A172 (cell line): ENCODE measurements at places on chromosomes 12 and 14. TPM values are rescaled to one million over a fixed set of nuclear protein-coding genes. Genes with fewer than 3 reads are reported as not detected.
A peak's percentile ranks its signal among the peaks of the same experiment; 100 is the strongest.

Gene ISCU
- 112 and 137 TPM in 2 replicates for total RNA-seq

Gene SOAT2
- 0.17 TPM in 1 of 2 replicates, not detected in the other for total RNA-seq

Gene KRT79
- 0.26 and 0.33 TPM in 2 replicates for total RNA-seq

Gene PRR4
- total RNA-seq: 0.28 TPM in 1 of 2 replicates, not detected in the other

Gene DLGAP5
- total RNA-seq: 49.8 and 58.4 TPM in 2 replicates

Gene BCL11B
- total RNA-seq: 0.02 TPM in 2 replicates

Gene RIN3
- total RNA-seq: 0.33 and 2.6 TPM in 2 replicates

Gene SLC6A15
- total RNA-seq: not detected in 2 replicates

Gene TSPAN8
- total RNA-seq: 40.6 and 55.8 TPM in 2 replicates

Gene IQSEC3
- not detected in 2 replicates for total RNA-seq

Gene PPM1H
- 7.0 and 9.2 TPM in 2 replicates for total RNA-seq

- no peak for DNase-seq
These were observed 85.4 kb downstream of the CRACR2A start for GRCh38 chr12:3667485-3667884.

DNA sequence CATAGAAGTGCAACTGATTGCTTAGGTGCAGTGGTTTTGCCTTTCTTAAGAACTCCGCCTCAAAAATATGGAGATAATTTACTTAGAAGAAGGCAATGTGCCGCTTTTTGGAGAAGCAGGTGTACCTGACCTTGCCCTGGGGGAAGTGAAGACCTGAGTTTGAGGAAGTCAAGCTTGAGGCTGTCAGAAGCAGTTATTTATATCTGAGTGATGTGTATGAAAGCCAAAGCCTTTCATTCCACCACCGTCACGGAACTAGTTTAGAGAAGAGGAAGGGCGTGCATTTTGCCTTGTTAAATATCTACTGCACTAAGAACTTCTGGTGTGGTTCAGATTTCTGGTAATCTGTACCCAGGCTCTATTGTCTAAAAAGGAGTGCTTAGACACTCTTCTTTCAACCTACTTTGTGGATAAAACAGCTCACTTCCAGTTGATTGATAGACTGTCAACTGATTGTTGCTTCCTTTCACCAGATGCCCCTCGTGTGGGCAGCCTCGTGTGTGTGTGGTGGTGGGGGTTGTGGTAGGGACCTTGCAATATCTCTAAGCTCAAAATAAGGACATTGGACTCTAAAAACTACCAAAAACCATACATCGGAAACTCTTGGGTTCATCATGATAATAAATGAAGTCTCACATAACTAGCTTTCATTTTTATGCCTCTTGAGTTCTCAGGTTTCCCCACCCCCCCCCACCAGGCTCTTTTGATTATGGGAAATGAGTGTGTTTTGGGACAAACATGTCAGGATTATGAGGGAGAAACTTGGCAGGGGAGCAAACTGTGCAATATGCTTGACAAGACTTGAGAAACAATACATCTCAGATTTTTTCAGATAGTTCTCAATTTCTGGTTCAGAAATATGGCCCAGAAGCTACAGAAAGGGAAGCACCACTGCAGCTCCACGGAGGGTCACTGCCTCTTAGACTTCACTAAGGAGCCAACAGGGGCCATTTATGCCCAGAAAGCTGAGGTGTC, 78.6 kb downstream of the ARF6 start:
- DNase-seq: no peak

DNA sequence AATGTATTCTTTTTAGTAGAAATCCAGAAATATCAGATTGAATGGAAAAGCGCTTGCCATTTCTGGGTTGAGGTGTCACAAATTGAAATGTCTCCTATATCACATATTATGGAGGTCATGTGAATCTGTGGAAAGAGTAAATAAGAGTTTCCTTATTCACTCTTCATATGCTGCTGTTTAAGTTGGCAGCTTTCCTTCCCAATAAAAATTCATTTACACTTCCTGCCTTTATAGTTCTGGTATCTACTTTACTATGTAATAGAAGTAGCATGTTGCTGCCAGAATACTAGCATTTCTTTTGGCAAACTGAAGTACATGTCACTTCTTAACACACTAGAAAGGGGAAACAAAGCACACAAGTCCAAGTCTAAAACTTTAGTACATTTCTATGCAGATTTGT, 60.8 kb downstream of the SDR9C7 start:
- DNase-seq: no peak

- DNase-seq: no peak
These were observed 66.0 kb upstream of the TRAF3 start for GRCh38 chr14:102711207-102711606.

DNA sequence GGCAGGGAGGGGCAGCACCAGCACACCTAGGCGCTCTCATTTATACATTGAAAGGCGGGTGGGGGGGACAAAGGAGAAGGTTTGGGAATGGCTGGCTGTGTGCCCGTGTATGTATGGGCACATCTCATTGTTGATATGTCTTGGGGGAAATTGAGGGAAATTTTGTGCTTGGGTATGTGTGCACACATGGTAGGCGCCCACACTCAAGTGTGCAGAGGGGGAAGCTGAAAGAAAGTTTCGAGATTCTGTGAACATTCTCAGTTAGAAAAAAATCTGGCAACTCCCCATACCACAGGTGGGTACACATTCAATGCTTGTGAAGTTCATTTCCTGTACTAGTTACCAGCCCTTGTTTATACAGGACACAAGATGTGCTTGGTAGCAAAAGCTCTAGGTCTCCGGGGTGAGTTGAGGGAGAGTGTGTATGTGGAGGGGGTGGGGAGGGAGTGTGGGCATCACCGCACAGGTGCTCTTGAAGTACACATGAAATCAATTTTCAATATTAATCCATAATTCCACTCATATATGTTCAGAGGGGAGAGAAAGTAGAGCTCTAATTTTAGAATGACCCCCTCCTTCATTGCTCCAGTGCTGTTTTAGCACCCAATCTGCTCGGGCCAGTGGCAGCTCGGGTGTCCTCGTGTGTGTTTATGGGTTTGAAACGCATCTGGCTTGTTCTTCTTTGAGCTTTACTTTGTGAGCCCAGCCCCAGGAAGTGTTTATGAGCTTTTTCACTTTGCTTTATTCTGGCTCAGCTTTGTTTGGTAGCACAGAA, 286.0 kb downstream of the ZFP36L1 start:
- DNase-seq: no peak

GRCh38 chr14:81432219-81432661, 32.1 kb upstream of the STON2 start:
- no peak for DNase-seq

GRCh38 chr12:9730591-9730990, 2.3 kb downstream of the CLECL1 start:
- no peak for DNase-seq

DNA sequence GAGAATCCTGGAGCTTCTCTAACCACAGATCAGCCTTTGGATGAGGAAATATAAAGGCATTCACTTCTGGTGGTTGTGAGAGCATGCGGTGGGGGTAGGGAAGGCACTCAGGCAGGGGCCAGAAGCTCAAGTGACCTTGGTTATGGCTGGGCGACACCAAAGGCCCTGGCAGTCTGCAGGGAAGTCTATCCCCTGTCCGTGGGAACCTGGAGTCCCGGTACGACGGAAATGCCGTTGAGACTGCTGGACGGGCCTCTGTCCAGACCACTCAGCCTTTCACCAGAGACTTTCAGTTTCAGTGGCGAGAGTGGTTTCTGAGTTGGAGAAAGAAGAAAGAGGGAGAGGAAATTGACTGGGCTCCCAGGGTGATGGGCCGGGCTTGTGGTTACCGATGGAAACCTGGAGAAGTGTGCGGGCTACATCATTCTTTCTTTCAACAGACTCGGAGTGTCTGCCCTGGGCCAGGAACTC, 20.9 kb downstream of the ISCA2 start:
- peak; percentile 87 for DNase-seq

GRCh38 chr12:109952160-109952858, 43.9 kb downstream of the GIT2 start:
- peak; percentile 13 for DNase-seq

DNA sequence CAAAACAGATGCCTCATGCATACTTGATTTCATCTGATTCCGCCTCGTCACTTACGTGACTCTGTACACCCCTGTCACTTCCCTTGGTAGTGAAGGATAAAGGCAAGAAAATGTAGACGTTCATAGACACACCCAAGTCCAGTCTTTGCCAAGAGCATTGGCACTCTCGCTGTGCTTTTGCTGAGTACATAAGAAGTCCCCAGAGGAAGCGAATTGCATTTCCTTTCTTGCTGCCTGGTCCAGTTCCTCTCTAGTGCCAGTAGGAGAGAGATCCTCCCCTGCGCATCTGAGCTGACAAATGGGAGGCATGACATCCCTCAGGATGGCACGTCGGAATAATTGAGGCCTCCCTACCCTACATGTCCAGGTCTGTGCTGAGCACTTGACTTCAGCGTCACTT, 21.3 kb upstream of the RIN3 start:
- no peak for DNase-seq

DNA sequence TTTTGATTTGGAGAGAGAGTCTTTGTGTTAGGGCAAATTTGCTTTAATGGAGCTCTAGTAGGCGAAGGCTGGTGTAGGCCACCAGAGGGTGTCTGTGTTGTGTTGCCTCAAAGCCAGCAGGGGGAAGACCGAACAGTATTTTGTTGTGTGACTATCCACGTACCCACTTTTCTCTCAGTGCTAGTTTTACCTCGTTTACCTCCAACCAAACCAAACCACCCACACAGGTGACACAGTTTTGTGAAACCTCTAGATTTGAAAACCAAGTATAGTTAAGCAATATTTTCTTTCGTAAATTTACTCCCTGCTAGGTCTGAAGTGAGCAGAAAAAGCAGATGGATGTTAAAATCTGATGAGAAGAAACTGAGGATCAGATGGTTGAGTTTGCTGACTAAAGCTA, 36.3 kb upstream of the NPFF start:
- DNase-seq: peak; percentile 57

DNA sequence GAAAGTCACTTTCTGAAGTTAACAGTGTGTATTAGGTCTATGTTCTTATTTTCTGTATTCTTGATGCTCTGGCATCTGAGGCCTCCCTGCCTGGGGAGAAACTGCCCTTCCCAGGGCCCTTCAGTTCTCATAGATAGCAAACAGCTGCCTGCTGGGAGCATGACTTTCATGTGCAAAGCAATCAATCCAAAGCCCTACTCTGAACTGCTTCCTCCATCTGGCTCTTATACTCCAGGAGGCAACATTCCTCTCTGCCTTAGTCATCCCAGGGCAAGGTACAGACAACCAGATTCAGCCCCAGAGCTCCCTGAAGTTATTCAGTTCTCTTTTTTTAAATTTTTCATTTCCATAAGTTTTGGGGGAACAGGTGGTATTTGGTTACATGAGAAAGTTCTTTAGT, 41.7 kb upstream of the RIN3 start:
- peak; percentile 83 for DNase-seq

GRCh38 chr12:89134213-89134770, 218.0 kb downstream of the DUSP6 start:
- DNase-seq: no peak

- DNase-seq: no peak
These were observed 125.3 kb downstream of the WIF1 start for GRCh38 chr12:64995816-64996215.

GRCh38 chr14:94761997-94762377, 7.9 kb downstream of the GSC start:
- no peak for DNase-seq

GRCh38 chr12:129332286-129332685, 479.0 kb downstream of the GLT1D1 start:
- no peak for DNase-seq

GRCh38 chr12:4825011-4825858, 84.5 kb upstream of the KCNA1 start:
- peak; percentile 51 for DNase-seq

GRCh38 chr14:62655166-62655565, 390.1 kb downstream of the KCNH5 start:
- no peak for DNase-seq

- peak; percentile 25 for DNase-seq
These were observed 3.0 kb downstream of the NUAK1 start for GRCh38 chr12:106135781-106136180.

- DNase-seq: no peak
These were observed 1.0 kb upstream of the LMO3 start for GRCh38 chr12:16606991-16607390.

DNA sequence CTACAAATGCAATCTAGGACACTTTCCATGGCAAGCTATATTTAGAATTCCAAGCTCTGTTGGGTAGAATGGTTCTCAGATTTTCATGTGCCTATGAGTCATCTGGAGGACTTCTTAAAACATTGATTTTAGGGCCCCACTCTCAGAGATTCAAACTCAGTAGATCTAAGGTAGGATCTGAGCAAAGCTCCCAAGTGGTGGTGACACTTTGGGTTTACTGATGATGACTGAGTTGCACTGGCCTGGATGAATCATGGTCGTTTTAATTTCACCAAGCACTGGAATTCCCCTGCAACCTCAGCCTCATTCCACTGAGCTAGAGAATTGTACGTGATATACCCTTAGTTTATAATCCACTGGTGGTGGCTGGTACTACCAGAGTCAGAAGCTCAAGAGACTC, 86.5 kb downstream of the PPM1H start:
- peak; percentile 92 for DNase-seq

GRCh38 chr12:22268406-22268805, 66.1 kb downstream of the ST8SIA1 start:
- no peak for DNase-seq

DNA sequence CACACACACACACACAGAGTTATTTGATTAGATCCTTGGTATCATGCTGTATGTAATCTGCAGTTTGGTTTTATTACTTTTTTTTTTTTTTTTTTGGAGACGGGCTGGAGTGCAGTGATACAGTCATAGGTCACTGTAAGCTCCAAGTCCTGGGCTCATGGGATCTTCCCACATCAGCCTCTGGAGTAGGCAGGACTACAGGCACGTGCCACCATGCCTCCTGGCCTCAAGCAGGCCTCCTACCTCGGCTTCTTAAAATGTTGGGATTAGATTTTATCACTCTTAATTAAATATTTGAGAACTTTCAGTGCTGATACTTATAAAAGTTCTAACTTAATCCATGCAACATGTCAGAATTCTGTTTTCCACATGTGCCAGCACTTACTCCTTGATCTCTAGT, 31.3 kb upstream of the PSEN1 start:
- DNase-seq: no peak

DNA sequence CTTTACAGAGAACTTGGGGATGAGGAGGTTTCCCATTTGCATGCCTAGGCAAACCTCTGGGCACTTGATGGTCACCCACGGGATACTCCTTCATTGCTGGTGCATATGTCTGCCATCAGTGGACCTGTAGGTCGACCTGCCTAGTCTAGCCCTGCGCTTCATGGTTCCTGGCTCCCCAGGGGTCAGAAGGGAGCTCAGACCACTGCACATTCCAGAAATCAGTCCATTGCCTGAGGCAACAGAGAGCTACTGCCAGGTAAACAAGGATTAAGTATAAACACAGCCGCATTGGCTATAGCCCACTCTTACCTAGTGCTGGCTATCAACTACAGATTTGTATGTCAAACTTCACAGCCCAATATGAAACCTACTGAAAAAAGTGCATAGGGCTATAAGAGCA, 476.4 kb downstream of the SOX5 start:
- DNase-seq: no peak

GRCh38 chr14:101024686-101025085, 121.2 kb upstream of the RTL1 start:
- DNase-seq: no peak

GRCh38 chr12:96274331-96274730, 80.2 kb downstream of the ELK3 start:
- no peak for DNase-seq

GRCh38 chr14:106209755-106210154, 683.4 kb downstream of the TMEM121 start:
- DNase-seq: no peak
